ENCODE measurements at places on chromosomes 16 and 17.

DNA sequence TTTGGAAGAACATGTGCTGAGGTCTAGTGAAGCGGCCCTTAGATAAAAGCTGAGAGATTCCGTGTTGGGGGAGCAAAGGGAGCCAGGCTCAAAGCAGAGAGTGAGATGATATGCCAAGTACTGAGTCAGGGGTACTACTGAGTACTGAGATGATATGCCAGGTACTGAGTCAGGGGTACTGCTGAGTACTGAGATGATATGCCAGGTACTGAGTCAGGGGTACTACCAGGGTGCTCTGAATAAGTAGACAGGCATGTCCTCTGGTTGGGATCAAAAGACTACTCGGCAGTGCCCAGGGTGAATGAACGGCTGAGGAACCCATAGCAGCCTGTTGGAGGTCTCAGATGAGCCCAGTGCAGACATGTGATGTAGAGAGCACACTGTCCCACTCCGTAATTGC is 239.0 kb downstream of the SOX9 start:
- no peak for DNase-seq

DNA sequence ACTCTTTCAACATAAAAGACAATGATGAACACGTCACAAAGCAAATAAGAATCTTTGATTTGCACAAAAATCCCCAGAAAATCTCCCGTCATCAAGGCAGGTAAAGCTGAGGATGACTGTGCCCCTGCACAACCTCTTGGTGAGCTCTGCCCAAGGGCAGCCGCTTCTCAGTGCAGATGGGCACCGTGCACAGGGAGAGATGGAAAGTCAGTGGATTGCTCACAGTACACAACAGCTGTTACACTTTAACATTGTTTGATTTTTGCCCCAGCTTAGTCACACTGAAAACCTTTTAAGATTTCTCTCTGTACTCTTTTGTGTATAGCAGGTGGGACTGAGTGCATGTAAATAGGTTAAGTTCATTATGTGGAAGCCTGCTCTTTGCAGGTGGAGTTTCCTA is 104.2 kb downstream of the CDK5R1 start:
- peak; percentile 83 for DNase-seq

DNA sequence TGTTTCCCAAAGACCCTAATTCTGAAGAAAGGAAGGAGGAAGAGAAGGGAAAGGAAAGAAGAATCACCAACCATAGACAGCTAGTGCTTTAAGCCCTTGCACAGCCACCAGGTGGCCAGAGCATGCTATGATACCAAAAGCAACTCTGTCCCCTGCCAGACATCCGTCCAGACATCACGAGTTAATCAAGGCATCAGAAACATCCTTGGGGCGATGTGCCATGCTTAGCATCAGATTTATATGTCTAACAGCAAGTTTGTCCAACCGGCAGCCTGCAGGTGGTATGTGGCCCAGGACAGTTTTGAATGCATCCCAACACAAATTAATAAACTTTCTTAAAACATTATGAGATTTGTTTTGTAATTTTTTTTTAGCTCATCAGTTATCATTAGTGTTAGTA is 2.9 kb upstream of the CRYBA1 start:
- no peak for DNase-seq

GRCh38 chr17:14552306-14552705 is 251.4 kb downstream of the HS3ST3B1 start:
- no peak for DNase-seq

DNA sequence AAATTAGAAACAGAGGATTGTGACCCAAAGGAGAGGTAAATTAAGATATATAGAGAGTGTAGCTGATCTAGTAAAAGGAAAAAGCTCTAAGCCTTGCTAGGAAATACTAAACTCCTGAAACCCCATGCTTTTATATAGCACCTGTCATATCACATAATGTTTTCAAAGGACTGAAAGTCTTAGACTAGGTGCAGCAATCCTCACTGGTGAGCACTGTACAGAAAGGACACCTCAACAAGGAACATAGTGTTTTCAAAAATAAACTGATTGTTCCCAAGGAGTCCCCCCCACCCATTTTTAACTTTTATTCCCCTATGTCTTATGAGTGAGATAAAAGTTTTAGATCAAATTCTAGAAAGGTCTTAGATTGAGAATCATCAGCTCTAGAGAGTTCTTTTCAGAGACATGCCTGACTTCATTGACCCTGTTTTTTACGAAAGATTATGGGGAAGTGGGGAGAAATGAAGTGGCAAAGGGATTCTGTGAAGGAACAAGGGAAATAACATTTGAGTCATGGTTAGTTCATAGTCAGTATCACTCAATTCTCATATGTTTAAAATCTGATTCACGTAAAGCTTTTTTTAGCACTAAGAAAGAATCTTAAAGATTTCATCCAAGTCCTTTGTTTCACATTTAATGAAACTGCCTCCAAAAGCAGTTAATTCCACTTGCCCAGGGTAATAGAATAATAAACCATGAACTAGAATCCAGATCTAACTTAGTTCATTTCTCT is 166.4 kb downstream of the CYB561 start:
- no peak for DNase-seq

DNA sequence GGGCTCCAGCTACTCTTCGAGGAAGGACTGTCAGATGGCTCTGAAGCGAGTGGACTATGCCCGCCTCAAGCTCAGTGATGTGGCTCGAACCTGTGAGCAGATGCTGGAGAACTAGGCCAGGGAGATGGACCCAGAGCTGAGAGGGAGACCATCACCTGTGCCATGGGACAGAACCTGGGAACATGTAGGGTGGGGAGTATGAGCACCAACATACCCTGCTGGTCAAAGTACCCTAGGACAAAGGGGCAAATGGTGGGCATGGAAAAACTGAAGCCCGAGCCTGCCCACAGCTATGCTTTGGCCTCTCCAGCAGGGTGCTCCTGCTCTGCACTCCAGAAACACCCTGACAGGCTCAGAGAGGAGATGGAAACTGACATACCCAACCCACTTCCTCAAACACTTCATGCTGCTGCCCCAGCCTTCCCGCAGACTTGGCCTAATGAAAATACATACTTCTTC is 1.9 kb downstream of the MED11 start:
- no peak for DNase-seq

- no peak for DNase-seq
Observed at GRCh38 chr17:76870377-76870714, 2.1 kb downstream of the MGAT5B start.

GRCh38 chr17:8463099-8463498 is 27.4 kb downstream of the NDEL1 start:
- no peak for DNase-seq

GRCh38 chr16:67959536-67960329 is 8.7 kb downstream of the SLC12A4 start:
- DNase-seq = no peak

- peak; percentile 95 for DNase-seq
Observed at GRCh38 chr17:64133546-64134215, 3.7 kb upstream of the ERN1 start.

DNA sequence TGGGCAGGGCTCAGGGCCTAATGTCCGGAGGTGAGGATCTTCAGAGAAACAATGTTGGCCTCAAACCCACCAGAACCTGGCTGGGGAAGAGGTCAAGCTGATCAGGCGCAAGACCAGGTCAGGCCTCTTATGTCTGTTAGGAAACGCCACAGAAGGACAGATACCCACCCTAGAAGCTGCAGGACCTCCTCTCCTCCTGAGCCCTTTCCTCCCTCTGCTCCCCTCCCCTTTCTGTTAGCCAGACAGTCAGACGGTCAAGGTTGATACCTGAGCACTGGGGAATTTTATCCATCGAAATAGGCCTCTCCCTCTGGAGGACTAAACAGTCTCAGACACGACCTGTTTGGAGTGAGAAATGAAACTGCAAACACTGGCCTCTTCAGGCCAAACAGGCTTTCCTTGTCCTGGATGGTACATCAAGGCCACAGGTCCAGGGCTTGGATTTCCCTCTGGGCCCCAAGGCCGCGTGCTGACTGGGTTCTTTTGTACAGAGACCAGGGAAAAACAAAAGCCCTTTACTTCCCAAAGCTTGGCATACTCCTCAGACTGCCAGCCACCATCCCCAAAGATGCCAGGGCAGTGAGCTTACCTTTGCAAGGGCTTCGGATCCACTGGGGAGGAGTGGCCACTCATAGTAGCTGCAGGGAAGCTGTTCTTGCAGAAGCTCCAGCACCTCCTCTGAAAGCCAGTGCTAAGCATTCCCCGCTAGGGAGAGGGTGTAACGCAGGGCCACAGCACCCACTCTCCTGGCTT is 135.8 kb downstream of the CCDC182 start:
- DNase-seq = peak; percentile 28

DNA sequence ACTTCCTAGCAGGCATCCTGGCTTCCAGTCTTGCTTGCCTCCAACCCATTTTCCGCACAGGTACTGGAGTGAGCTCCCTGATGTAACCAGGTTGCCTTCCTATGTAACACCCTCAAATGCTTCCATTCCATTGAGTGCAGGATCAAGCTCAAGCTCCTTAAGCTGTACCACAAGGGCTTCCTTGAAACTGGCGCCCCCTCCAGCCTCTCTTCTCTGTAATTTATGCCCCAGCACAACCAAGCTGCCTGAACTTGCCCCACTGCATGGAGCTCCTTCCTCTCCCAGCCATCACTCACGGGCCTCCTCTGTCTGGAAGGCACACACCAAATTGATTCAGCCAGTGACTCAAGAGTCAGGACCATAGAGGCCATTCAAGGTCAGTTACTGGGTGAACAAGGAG is 234.8 kb upstream of the RPL38 start:
- DNase-seq = no peak

GRCh38 chr17:80961541-80962330 is 29.9 kb upstream of the CHMP6 start:
- no peak for DNase-seq

- no peak for DNase-seq
Observed at GRCh38 chr16:63745456-63745855, 1376.4 kb downstream of the CDH11 start.

DNA sequence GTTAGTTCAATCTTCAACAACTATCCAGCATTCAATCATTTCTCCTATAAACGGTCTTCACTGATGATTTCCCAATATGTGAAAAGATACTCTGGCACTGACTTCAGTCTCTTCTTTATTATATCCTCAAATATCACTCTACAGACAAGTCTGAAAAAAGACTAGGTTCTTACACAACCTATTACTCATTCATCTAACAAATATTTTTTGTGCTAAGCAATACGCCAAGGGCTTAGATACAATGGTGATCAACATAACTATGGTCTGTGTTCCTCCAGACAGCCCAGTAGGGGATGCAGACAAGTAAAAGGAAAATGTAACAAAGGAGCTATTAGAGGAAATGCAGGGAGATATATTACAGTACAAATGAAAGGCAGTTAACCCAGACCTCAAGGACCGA is 63.9 kb downstream of the MYO1D start:
- DNase-seq = no peak

- no peak for DNase-seq
Observed at GRCh38 chr17:61584866-61585265, 6.2 kb downstream of the NACA2 start.

DNA sequence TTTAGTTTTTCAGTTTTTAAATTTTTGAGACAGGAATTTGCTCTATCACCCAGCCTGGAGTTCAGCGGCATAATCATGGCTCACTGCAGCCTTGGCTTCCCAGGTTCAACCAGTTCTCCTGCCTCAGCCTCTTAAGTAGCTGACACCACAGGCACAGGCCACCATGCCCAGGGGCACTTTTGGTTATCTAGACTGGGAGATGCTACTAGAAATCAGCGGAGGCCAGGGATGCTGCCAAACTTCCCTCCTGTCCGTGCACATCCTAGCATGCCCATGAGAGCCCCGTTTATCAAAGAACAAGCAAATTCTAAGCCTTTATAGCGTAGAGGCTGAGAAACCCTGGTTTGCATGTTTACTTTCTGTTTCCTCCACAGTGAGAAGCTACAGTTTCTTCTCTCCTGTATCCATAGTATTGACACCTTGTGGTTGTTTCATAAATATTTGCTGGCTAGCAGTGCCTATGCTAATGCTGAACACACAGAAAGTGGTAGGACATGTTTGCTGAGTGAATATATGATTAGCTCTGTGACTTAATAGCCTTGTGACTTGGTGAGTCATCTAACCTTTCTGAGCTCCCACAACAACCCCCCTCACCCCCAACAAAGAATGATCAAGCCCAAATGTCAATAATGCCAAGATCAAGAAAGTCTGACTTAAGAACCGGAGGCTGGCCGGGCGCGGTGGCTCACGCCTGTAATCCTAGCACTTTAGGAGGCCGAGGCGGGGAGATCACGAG is 39.2 kb upstream of the MAF start:
- DNase-seq = peak; percentile 17

- no peak for DNase-seq
Observed at GRCh38 chr17:75722076-75722475, 817 bp downstream of the ITGB4 start.

GRCh38 chr17:56608944-56609343 is 15.4 kb downstream of the NOG start:
- no peak for DNase-seq

All from NCI-H510A treated with DMSO at 0.1 percent for 48 hours (cell line).